ENCODE measurements at places on chromosomes 6 and 20. TPM values are rescaled to one million over a fixed set of nuclear protein-coding genes. Genes with fewer than 3 reads are reported as not detected.

TREML2 gene
- 0.95 TPM for total RNA-seq

SRSF12 gene
- 0.71 TPM for total RNA-seq

TCF21 gene
- total RNA-seq = not detected

ZBTB46 gene
- total RNA-seq = 0.39 TPM

MOXD1 gene
- total RNA-seq = not detected

SLC52A3 gene
- total RNA-seq = not detected

C6orf15 gene
- total RNA-seq = not detected

BANF2 gene
- total RNA-seq = not detected

- no peak for DNase-seq
These were observed 124.2 kb downstream of the SLC16A10 start for GRCh38 chr6:111211411-111212030.

- DNase-seq = no peak
These were observed 12.2 kb upstream of the LAMA2 start for GRCh38 chr6:128870746-128871145.

- DNase-seq = no peak
These were observed 72.2 kb upstream of the PBOV1 start for GRCh38 chr6:138290423-138290962.

GRCh38 chr6:157579467-157580031 lies 198.6 kb downstream of the ZDHHC14 start:
- DNase-seq = no peak

DNA sequence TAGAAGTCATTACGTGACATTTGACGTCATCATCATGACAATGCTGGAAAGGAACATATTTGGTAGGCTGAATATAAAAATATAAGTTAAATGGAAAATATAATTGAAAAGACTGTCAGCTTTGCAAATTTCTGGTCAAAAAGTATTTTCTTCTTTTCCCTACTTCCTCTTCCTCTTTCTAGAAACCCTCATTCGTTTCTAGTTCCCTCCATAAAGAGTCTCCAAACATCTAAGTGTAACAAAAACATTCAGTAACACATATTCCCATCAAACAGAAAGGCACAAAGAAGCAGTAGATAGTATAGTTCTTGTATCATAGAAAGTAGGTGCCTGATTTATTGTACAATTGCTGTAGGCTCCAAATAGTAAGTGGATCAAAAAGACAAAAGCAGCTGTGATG lies 150.8 kb upstream of the FAM83B start:
- DNase-seq = no peak

Data from CD8-positive, alpha-beta memory T cell (primary cell).